Karpas-422 (cell line): ENCODE measurements at places on chromosomes 1 and 21. TPM values are rescaled to one million over a fixed set of nuclear protein-coding genes. Genes with fewer than 3 reads are reported as not detected.
A peak's percentile ranks its signal among the peaks of the same experiment; 100 is the strongest.

DNA sequence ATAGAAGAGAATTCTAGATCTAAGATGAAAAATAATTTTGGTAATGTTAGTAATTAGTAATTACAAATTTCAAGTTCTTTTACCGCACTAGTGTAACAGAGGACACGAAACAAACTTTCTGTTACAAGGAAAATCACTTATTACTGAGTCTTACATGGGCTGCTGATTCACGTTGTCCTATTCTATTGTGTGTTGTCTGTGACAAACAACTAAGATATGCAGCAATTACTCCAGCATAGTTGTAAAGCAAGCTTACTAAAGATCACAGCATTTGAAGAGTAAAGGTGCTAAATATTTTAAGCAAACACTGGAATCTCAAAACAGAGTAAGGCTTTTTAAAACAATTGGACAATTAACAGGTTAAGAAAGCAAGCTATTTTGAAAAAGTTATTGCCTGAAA lies 502.3 kb downstream of the KCNT2 start:
- no peak for DNase-seq

LRRC71 gene
- not detected in 2 replicates for total RNA-seq

DNA sequence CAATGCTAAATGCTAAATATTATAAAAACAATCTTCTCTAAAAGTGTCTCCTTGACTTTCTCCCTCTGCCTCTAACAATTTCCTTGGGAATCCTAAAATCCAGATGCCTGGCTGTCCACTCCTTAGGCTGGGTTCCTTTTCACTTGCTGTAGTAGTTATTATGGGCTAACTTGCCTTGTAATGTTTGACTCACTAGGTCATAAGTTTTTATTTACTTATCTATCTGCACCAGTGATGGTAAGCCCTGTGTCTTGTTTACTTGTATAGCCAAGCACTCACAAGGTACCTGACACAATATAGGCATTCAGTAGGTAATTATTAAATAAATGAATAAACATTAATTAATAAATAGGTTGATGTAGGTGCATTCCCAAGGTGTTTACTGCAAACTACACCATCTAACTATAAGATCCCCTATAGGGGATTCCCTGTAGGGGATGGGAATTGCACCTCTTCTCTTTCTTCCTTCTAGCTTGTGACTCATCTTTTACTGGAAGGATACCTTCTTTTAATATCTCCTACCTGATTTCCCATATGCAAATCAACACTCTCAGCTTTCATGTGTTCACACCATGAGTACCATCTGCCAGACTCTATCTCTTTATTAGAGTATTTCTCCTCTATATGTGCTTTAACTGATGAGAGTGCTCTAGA lies 14.7 kb upstream of the CHIA start:
- DNase-seq, result no peak

ZBTB8B gene
- total RNA-seq, result not detected in 2 replicates

- DNase-seq, result no peak
Observed at GRCh38 chr1:10890491-10891071, 94.1 kb upstream of the CASZ1 start.

- DNase-seq, result no peak
Observed at GRCh38 chr1:24575905-24576587, 20.2 kb downstream of the NCMAP start.

ROR1 gene
- not detected in 2 replicates for total RNA-seq

TRIM45 gene
- not detected in 2 replicates for total RNA-seq

DNA sequence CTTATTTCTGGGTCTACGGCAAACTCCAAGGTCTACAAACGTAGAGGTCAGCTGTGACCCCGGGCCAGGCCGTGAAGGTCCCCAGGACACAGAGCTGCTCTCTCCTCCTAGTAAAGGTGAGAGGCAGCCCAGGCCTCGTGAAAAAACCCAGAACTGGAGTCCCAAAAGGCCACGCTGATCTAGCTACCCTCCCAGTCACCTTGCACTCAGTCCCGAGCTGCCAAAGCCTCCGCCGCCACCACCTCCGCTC lies 125 bp downstream of the ATP5PF start:
- no peak for DNase-seq

- no peak for DNase-seq
Observed at GRCh38 chr1:19363536-19364152, 51.5 kb downstream of the SLC66A1 start.

GRCh38 chr1:11068600-11069473 lies 9.0 kb upstream of the SRM start:
- no peak for DNase-seq

DNA sequence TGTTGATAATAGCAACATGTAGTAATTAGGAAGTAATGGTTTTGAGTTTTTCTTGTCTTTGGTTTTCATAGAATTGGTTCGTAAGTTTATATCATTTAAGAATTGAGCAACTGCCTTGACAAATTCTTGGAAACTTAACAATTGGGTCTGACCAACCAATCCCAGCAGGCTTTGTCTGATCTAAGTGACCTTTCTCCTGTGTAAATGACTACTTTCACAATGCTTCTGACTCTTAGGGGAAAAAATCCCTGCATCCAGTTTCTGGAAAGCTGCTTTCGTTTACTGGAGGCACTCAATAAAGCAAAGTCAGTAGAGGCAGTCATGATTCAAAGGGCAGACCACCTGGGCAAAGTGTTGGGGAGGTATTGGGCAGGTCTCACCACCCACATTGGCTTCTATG lies 303.6 kb upstream of the FAM78B start:
- no peak for DNase-seq

GRCh38 chr1:40948741-40949443 lies 30.6 kb upstream of the CTPS1 start:
- peak; percentile 88 for DNase-seq

GRCh38 chr21:28148400-28149064 lies 844.1 kb downstream of the LTN1 start:
- DNase-seq, result no peak

DNA sequence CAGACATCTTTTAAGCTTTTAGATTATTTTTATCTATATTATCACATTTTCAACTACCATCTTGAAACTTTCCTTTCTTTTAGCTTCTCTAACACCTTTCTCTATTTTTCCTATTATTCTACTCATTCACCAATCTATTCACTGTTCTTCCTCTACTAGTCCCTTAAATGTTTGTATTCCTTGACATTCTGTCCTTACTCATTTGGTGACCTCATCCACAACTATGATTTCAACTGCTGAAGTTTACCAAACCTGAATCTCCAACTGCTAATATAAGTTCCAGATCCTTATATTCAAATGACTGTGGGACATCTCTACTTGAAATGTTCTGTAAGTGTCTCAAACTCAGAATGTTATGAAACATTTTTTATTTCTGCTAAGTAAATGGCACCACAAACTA lies 49.2 kb downstream of the TUT4 start:
- DNase-seq, result no peak

CASQ2 gene
- total RNA-seq, result not detected in 2 replicates

OSCP1 gene
- 11.8 and 15.0 TPM in 2 replicates for total RNA-seq

HAPLN2 gene
- total RNA-seq, result 0.47 TPM in 1 of 2 replicates, not detected in the other
